ENCODE measurements at places on chromosomes 5 and 9. TPM values are rescaled to one million over a fixed set of nuclear protein-coding genes. Genes with fewer than 3 reads are reported as not detected.
A peak's percentile ranks its signal among the peaks of the same experiment; 100 is the strongest.

The SGCD gene
- total RNA-seq, result 0.43 TPM

The ADAMTS6 gene
- 3.7 TPM for total RNA-seq

The KIF4B gene
- total RNA-seq, result not detected

The ESM1 gene
- 1.1 TPM for total RNA-seq

The SLC45A2 gene
- total RNA-seq, result 0.40 TPM

The TCERG1 gene
- 90.2 TPM for total RNA-seq

The PCDHGC5 gene
- not detected for total RNA-seq

The CNTFR gene
- not detected for total RNA-seq

The PRSS3 gene
- total RNA-seq, result not detected

The DNAH5 gene
- not detected for total RNA-seq

The FCHSD1 gene
- total RNA-seq, result 98.3 TPM

The HAUS6 gene
- total RNA-seq, result 27.6 TPM

The SLC34A1 gene
- 1.9 TPM for total RNA-seq

The SYNPO gene
- 0.25 TPM for total RNA-seq

DNA sequence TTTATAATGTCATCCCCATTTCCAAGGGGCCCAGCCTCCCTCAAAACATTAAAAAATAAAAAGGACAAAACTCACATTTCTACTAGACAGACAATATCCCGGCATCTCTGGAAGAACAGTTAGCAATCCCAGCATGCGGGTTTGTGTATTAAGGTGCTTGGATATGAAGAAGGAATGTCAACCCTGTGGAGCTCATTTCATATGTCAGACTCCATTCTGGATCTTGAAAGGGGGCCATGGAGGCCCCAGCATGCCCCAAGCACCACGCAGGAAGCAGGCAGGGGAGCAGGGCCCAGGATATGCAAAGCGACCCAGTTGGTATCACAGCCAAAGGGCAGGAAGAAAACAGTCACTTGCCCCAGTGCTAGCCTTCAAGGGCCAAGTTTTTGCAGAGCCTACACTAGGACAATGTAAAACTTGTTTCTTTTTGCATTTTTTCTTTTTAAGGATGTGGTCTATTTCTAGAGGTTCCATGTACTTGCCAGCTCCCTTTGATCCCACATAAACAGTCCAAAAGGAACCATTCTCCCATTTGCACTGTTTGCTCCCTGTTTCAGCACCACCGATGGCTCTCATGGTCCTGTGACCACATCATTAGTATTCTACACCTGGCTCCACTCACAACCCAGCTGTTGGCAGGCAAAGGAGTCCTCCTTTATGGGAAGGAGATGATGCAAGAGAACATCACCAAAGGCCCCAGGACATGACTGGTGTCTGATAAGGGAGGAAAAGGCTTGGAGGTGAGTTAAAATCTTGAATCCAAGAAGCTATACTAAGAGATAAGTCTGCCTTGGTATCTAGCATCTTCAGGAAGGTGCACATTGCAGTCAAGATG lies 58.3 kb downstream of the FGF1 start:
- DNase-seq, result no peak

GRCh38 chr5:108765647-108766046 lies 17.9 kb downstream of the FER start:
- DNase-seq, result no peak

- no peak for DNase-seq
These were observed 79.7 kb upstream of the SPDL1 start for GRCh38 chr5:169503886-169504285.

GRCh38 chr5:95620870-95621838 lies 1.3 kb downstream of the GPR150 start:
- peak; percentile 74 for DNase-seq

GRCh38 chr9:33813712-33814641 lies 3.0 kb upstream of the UBE2R2 start:
- no peak for DNase-seq

DNA sequence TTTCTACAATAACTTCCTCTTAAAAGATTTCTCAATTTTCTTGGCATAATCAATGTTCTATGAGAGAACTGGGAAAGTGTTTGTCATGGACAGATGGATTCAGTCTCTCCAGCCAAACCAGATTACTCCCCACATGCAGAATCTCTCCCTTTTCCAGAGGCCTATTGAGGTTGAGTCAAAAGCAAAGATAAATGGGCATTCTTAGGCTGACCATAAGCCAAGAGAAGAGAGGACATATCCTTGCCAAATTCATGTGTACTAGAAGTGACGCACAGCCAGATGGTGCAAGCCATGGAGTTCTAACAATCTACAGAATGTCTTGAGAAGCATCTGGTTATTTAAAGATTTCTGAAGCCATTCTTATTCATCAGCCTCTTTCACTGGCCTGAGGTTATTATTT lies 2115.0 kb downstream of the MAT2B start:
- no peak for DNase-seq

DNA sequence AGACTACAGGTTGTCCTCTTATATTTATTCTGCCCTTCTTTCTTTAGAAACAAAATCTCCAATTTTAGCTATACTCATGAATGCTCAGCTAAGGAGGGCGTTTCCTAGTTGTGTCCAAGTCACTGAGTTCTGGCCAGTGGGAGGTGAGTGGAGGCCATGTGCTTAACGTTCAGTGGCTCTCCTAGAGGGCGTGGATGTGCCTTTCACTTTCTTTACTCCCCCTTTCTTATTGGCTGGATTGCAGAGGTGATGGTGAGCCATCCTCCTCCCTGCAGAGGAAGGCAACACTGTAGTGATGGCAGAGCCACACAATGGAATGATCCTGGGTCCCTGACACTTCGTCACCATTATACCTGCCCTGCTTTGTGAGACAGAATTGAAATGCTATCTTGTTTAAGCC lies 54.6 kb downstream of the ALG2 start:
- DNase-seq, result no peak

DNA sequence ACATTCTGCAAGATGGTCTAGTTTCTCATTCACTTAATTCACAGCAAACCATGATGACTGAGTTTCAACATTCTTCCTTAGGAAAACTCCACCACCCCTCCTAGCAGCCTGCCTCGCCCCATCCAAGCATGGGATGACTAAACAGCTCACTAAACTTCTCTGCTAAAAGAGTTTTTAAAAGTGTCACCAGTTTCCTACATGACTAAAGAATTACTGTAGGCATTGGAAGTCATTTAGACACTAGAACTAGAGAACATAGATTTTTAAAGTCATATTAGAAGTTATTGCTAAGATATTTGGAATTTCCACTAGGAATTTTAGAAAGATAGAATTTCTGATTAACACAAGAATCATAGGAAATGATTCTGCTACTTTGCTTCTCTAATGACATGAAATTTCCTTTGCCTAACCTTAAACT lies 5.5 kb upstream of the ESM1 start:
- DNase-seq, result no peak

GRCh38 chr9:128499920-128500319 lies 4.6 kb upstream of the GLE1 start:
- no peak for DNase-seq

- DNase-seq, result no peak
These were observed 241.2 kb downstream of the TRIM32 start for GRCh38 chr9:116928289-116928688.

- no peak for DNase-seq
These were observed 53.0 kb upstream of the DNAH5 start for GRCh38 chr5:13997514-13997913.

- DNase-seq, result peak; percentile 88
These were observed 30.8 kb downstream of the CD180 start for GRCh38 chr5:67165526-67166459.

- no peak for DNase-seq
These were observed 15.1 kb downstream of the CFAP77 start for GRCh38 chr9:132424857-132425674.

DNA sequence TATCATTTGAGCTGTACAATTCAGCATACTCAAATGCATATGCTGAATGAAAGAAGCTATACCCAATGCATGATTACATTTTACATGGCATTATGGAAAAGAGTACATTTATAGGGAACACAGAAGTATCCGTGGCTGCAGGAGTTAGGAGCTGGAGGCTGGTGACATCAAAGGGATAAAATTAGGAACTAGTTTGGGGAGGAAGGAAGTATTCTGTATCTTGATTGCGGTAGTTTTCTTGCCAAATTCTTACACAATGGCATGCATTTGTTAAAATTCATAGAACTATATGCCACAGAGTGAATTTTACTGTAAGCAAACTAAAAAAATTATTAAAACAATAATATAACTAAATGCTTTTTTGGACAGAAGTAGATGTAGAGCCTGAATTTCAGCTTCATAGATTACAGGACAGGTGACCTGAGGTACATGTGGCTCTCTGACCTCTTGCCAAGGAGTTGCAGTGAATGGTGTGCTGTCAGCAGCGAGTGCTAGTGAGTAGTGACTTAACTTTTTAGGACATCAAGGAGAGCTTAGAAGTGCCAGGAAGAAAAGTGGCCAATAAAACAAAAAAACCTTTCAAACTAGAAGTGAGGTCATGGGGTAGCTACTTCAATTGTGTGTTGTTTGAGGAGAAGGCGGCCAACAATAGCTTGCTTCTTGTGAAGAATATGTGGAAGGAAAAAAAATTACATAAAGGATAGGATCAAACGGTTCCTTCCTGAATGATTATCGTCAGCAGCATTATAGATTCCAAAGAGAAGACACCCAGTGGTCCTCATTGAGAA lies 514.9 kb upstream of the CLINT1 start:
- DNase-seq, result no peak

- DNase-seq, result no peak
These were observed 3.7 kb downstream of the MCTP1 start for GRCh38 chr5:95281226-95281625.

DNA sequence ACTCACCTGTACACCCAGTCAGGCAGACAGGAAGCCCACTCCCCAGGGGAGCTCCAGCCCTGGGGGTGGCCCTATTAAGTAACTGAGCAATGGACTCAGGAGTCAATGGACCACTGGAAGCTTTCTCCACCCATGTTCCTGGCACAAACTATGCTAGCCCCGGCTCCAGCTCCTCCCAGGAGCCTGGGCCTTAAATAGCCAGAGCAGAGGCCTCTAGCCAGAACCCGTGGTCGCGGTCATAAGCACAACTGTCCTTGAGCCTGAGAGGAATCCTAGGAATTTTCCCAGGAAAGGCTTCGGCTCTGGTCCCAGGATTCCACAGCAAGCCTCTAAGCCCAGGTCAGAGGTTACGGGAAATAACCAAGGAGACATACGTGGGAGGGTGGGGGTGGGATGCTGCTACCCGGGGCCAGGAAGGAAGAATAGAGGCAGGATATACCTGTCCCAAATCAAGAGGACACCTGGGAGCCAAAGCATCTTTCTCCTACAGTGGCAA lies 5.5 kb downstream of the SEPTIN8 start:
- DNase-seq, result peak; percentile 4

- no peak for DNase-seq
These were observed 52.8 kb downstream of the ROR2 start for GRCh38 chr9:91897201-91897600.

DNA sequence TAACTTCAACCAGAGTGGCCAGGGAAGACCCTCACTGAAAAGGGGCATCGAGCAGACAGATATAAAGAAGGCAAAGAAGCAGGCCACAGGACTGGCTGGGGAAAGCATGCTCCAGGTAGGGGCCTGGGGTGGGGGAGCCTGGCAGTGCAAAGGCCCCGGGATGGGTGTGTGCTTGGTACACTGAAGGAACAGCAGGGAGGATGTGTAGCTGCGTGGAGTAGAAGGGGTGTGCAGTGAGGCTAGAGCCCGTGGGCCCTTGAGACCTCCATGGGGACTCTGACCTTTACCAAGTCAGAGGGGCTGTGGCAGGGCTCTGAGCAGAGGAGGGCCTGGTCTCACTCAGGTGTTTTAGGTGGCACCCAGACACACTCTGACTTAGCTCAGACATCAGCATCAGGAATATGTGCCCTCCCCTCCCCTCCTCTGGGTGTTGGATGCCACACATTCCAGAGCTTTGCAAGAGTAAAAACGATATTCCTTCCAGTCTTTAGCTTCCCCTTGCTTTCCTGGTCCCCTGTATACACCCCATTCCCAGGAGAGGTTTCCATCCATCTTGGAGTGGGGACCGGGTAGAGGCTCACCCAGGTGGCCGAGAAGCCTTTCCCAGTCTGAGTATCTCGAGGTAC lies 7.6 kb downstream of the TRIM7 start:
- DNase-seq, result no peak

GRCh38 chr5:143800715-143801114 lies 11.2 kb upstream of the HMHB1 start:
- DNase-seq, result no peak

DNA sequence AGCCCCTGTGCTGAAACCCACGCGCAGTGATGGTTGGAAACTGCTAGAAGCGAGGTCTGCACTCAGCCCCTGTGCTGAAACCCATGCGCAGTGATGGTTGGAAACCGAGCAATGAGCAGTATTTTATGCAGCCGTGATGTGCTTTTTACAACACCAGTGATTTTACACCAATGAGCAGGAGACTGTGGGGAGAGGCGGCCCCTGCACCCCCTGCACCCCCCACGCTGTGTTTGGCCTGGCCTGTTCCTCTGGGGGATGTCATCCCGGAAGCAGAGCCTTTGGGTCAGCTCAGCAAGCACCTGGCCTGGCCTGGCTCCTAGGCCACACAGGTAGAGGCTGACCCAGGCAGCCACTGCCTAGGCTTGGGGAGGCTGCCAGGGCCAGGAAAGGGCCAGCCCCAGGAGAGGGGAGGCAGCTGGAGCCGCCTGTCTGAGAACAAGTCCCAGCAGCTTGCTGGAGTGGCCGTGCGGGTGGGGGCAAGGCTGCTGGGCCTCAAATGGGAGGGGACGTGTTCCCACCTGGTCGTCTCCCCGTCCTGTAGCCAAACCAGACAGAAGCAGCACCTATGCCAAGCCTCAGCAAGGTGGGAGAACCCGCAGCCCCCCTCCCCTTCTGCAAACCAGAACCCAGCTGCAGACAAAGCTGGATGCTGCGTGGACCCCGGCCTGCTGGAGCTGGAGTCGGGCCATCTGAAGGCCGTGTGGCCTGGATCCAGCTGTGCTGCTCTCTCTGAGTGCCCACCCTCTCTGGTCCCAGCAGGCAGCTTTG lies 46.8 kb downstream of the DBH start:
- no peak for DNase-seq

DNA sequence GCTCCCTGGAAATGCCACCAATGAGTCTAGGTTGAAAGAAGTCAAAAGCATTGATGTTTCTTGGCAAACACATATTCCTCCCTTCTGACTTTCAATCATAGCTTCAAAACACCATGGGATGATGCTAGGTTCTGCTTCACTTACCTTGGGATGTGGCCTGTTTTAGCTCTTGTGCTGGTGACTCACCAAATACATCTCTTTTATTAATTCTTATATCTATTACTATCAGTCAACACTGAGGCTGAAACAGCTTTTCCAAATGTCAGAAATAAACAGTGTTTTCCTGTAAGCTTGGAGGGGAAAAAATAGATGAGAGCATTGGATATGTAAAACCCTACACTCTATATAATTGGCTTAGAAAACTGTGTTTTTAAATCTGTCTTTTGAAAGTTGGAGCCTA lies 245.4 kb upstream of the NREP start:
- no peak for DNase-seq

DNA sequence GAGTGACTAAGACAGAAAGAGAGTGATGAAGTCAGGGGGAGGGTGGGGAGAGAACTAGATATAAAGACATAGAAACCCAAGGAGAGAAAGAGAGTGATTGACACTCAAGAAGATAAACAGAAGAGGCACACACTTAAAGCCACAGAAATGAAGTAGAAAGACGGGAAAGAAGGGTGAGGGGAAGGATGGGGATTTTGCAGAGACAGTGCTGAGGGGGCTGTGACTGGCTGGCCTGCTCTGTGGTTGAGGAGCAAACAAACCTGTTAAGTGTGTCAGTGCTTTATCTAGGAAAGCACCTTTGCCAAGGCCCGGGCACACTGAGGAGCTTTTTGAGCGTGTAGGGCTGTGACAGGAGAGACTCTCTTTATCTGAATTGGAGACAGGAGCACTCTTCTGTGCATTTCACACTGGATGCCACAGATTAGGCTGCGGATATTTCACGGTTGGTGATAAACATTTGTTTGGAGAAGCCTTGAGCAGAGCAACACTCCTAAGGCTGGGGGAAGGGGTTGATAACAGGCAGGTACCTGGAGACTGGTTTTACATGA lies 109.1 kb downstream of the DOCK2 start:
- no peak for DNase-seq
